Osteoblast (primary cell): ENCODE measurements at places on chromosomes 12 and 14.

- peak; percentile 97 for DNase-seq
These were observed 1.9 kb downstream of the MLXIP start for GRCh38 chr12:122080149-122081082.

- peak; percentile 90 for DNase-seq
These were observed 208.2 kb downstream of the DAD1 start for GRCh38 chr14:22380571-22381407.

- peak; percentile 90 for DNase-seq
These were observed 620 bp downstream of the TMTC1 start for GRCh38 chr12:29782871-29783772.

DNA sequence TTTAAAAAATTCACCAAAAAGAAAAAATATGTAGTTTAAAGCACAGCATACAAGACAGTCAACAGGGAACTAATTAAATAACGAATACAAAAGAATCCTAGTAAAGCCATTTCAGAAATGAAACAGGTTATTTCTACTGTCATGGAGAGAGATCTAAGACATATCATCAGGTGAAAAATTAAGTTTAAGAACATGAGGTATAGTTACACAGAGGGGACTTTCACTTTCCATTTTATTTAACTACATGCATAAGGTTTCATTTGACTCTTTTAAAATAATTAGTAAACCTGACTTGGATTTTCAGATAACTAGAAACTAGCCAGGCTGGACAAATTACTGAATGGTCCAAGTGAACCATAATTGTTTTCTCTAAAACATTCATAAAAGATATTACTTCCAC is 11.3 kb downstream of the SEC23A start:
- no peak for DNase-seq

- DNase-seq = no peak
These were observed 203.1 kb downstream of the ITPR2 start for GRCh38 chr12:26629864-26630263.

GRCh38 chr12:82848845-82849244 is 162.1 kb downstream of the TMTC2 start:
- no peak for DNase-seq

DNA sequence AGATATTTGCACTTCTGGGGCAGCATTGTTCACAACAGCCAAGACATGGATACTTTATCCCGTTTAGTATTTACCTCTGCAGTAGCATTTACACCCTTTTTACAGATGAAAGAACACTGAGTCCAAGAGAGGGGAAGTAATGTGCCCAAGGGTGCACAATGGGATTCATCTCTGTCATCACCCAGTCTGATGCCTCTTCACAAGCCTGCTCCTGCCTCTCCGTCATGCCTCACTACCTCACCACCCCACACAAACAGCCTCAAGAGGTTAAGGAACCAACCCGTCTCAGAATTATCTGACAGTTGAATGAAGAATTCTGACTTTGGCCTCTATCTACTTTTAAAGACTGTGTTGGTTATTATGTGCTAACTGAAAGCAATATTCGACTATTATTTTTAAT is 368.4 kb downstream of the ATP23 start:
- DNase-seq = no peak

- no peak for DNase-seq
These were observed 70.8 kb downstream of the POLR3B start for GRCh38 chr12:106428384-106428783.

DNA sequence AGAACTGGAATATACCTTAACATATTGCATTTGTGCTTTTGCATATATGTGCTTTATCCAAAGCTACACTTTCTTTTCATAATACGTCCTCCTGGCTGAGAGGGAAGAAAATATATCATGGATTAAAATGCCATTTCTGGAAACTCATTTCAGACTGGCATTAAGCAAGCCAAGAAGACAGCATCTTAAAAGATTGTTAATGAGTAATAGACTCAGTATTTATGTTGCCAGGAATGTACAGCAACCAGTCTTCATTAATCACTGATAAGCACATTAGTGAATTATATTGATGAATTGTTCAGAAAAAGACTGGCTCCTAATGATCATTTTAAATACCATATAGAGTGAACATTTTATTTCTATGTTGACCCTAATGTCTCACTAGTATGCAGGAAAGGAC is 134.9 kb upstream of the IFNG-AS1 start:
- DNase-seq = no peak

DNA sequence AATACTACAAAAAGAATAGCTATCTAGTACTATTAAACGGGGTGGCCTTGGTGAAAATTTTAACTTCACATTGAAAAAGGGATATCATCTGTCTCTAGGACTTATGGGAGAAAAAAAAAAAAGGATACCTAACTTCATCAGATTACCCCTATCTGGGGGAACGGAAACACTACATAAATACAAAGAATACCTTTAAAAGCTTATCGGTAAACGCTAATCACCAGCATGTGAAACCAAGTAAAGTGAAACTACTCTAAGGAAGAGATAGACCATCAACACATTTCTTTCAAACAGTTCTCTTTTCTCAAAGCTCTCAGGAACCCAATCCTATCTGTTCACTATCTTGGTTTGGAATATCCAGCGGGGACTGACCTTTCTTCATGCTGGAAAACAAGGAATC is 3.5 kb downstream of the KICS2 start:
- no peak for DNase-seq

DNA sequence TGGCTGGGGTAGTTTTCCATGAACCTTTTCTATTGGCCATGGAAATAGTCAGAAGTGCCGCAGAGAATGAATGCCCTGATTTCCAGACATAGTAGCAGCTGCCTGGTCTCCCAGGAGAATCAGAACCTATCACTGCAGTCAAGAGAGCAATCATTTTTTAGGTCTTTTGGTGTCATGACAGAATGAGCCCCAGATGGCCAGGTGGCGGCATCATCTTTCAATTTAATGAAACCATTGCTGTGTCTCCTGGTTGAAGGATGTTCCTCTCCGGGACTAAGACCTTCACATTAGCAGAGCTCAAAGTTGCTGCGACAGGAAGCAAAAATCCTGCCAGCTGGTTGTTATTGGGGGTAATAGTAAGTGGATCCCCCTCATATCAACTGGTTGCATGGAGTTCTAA is 18.8 kb downstream of the TNFAIP2 start:
- no peak for DNase-seq

GRCh38 chr14:55762595-55763232 is 182.7 kb downstream of the KTN1 start:
- no peak for DNase-seq

- no peak for DNase-seq
These were observed 366.2 kb upstream of the KITLG start for GRCh38 chr12:88946372-88946997.

GRCh38 chr14:72779679-72780078 is 114.2 kb downstream of the DPF3 start:
- DNase-seq = no peak

DNA sequence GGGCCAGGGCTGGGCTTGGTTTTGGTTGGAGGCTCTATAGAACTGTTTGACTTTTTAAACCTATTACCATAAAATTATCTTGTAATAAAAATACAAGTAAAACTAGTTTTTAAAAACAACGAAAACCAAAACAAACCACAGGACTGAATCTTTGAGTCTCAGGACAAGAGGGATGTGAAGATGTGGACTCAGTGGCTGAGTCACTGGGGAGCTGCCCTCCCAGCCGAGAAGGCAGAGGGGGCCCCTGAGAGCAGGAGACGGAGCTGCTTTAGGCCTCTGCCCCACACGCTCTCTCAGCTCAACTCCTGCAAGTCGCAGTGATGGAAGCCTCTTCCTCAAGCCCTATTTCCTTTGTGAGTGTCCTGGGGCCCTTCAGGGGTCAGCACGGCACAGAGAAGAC is 59.0 kb downstream of the CDC42BPB start:
- peak; percentile 97 for DNase-seq

- peak; percentile 11 for DNase-seq
These were observed 60.9 kb upstream of the ZFP36L1 start for GRCh38 chr14:68853749-68854148.

GRCh38 chr12:26340649-26341048 is 145.3 kb downstream of the SSPN start:
- DNase-seq = no peak
